ENCODE measurements at places on chromosomes 13 and 19. TPM values are rescaled to one million over a fixed set of nuclear protein-coding genes. Genes with fewer than 3 reads are reported as not detected.

Gene PLA2G4C
- 5.0 TPM for total RNA-seq

Gene KRTDAP
- total RNA-seq, result not detected

Gene CFD
- total RNA-seq, result 1.4 TPM

Gene NXNL1
- total RNA-seq, result not detected

Gene TMEM255B
- 0.36 TPM for total RNA-seq

Gene C13orf42
- not detected for total RNA-seq

Gene KLK3
- total RNA-seq, result not detected

Gene KLHL1
- total RNA-seq, result not detected

Gene IRGC
- total RNA-seq, result not detected

Gene MBD3L2
- total RNA-seq, result not detected

Gene YJEFN3
- total RNA-seq, result 0.72 TPM

Gene STARD13
- total RNA-seq, result 46.9 TPM

Gene MRPL57
- total RNA-seq, result 7.0 TPM

Data from IMR-90 (cell line).